ENCODE measurements at places on chromosomes 6 and 20.
A peak's percentile ranks its signal among the peaks of the same experiment; 100 is the strongest.

GRCh38 chr6:75842191-75842590 lies 93.2 kb downstream of the MYO6 start:
- DNase-seq = no peak

DNA sequence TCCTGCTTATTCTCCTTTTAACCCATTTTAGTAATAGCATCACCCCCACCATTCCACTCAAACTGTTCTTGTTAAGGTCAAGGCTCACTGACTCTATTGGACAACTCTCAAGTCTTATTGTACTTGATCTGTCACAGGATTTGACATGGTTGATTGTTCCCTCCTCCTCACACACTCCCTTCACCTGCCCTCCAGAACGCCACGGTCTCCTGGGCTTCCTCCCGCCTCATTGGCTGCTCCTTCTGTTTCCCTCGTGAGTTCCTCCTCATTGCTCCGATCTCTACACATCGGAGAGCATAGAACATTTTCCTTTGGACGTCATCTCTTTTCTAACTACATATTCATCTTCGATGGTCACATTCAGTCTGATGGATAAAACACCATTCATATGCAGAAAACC lies 55.1 kb downstream of the STMND1 start:
- no peak for DNase-seq

DNA sequence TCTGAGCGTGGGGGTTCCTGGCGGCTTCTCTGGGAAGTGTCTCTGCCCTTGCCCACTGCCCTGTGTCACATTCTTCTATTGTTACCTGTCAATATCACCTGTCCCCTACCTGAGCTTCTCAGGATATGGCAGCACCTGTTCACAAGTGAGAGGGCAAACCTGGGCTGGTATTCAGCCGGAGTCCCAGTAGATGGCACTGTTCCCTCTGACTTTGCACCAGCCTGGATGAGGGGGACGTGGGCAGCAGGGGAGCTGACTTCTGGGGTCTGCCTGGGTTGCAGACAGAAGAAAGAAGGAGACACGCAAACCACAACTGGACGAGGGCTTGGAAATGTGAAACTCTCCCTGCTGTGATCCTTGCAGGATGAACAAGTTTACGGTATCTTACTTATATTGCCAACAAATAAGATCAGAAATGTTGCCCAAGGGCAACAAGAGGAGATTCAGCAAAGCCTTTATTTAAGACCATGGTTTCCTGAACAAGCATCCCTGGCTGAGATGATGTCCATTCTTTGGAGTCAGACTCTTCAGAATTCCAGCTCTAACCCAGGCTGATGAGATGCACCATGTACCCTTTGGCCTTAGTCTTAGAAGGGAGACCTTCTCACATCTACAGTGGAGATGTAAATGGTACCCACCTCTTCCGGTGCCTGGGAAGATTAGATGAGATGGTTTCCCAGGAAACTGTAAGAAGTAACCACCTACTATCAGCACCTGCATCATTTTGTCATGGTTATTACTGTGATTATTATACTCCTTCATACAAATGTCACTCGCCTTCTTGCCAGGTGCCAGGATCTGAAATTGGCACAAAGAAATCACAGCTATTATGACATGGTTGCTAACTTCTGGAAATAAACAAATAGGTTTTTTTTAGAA lies 400.0 kb upstream of the CDH4 start:
- no peak for DNase-seq

GRCh38 chr6:13674533-13675190 lies 37.0 kb downstream of the RANBP9 start:
- no peak for DNase-seq

DNA sequence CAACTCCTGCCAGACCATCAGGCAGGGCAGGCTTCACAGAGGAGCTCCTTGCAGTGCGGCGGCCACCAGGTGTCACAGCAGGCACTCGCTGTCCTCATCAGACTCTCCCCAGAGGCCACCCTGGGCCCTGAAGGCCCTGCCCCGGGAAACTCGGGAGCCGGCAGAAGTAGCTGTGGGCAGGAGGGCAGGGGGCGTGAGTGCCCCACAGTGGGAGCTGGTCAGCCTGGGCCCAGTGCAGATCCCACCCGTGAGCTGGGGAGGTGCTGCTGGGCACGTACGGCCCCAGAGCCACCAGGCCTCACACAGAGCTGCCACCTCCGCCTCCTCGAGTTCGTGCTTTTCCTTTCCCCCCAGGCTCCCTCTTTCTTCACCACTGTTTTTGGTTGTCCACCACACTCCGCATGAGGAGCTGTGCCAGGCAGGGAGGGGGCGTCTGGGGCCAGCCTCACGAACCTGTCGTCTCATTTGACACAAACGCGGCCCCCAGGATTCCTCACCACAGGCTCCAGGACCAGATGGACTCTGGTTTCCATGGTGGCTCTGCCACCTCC lies 33.8 kb downstream of the FRMD1 start:
- DNase-seq = no peak

- no peak for DNase-seq
Measured at GRCh38 chr20:33793011-33793931, 17.9 kb upstream of the CHMP4B start.

DNA sequence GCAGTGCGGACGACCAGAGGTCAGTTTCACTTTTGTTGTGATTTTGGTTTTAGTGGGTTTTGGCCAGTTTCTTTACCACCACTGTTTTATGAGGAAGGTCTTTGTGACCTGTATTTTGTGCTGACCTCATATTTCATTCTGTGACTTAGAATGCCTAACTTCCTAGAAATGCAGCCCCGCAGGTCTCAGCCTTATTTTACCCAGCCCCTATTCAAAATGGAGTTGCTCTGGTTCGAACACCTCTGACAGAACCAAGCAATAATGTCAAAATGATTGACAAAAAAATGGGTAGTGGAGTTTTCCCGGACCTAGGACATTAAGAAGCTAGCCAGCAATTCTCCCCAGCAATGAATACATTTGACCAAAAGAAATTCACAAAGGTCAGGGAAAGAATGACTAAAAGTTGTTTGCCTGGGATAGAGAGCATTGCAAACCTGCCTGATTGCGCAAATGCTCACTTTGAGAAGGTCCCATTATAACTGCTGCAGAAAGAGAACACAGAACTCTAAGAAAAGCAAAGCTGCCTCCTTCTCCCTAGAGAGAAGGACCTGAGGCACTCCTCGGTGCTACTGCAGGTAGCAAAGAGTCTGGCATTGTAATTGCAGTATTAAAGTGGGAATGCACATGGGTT lies 288.8 kb downstream of the ADGB start:
- DNase-seq = no peak

GRCh38 chr20:44407402-44408184 lies 52.1 kb downstream of the HNF4A start:
- no peak for DNase-seq

GRCh38 chr20:64255361-64256281 lies at the start of gene PCMTD2:
Gene PCMTD2 (plus strand): TSS chr20:64255748. CDS start chr20:64259966, 4,218 bp downstream.
- peak; percentile 88 for DNase-seq

DNA sequence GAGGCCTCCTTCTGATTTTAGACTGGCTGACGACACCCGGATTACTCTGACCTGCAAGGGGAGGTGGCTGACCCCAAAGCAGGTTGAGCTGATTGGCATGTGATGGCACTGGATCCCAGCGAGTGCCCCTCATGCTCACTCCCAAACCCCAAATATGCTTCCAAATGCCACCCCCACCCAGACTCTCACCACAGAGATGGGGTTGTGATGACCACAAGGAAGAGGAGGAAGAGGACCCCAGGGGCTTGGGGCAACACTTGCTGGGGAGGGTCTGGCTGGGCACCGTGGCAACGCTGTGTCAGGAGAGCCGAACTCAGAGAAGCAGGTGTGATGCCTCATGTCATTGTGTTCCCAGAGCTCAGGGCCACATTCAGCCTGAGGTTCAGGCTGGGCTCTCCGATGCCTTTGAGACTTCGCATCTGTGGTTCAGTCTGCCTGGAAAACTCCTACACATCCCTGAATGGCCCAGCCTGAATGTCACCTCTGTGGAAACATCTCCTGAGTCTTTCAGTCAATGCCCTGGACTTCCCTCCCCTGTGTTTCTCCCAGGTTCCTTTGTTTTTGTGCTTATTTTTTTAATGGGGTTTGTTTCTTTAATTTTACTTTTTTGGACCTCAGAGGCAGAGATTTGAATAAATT lies 169.1 kb upstream of the PMEPA1 start:
- no peak for DNase-seq

GRCh38 chr6:88246654-88247053 lies 80.5 kb upstream of the CNR1 start:
- no peak for DNase-seq

- no peak for DNase-seq
Measured at GRCh38 chr6:105740946-105741645, 338.2 kb upstream of the PREP start.

- no peak for DNase-seq
Measured at GRCh38 chr6:46473881-46474280, 17.4 kb downstream of the RCAN2 start.

GRCh38 chr6:20291764-20292580 lies 79.7 kb upstream of the MBOAT1 start:
- peak; percentile 79 for DNase-seq

- no peak for DNase-seq
Measured at GRCh38 chr6:128966934-128967333, 84.0 kb downstream of the LAMA2 start.

DNA sequence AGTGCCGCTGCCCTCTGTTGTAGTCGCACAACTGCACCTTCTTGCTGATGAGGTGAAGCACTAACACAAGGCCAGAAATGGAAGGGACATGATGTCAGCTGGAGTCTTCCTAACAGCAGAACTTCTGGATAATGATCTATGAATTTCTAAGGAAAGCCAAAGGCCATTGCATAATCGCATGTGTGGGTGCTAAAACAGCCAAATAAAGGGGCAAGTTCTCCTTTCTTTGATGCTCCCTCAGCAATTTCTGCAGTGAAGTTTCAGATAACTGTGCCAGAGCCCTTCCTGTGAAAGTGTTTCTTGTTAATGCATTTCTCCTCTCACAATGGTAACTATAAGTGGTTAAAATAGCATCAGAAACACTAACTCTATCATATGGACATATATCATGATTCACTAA lies 8.0 kb upstream of the F13A1 start:
- no peak for DNase-seq

GRCh38 chr6:130262008-130262407 lies 39.3 kb upstream of the SAMD3 start:
- no peak for DNase-seq

GRCh38 chr6:123169774-123170095 lies 173.7 kb downstream of the CLVS2 start:
- DNase-seq = no peak

GRCh38 chr6:3669916-3670315 lies 81.6 kb downstream of the PXDC1 start:
- DNase-seq = no peak

GRCh38 chr6:77040568-77041195 lies 422.6 kb downstream of the HTR1B start:
- no peak for DNase-seq

DNA sequence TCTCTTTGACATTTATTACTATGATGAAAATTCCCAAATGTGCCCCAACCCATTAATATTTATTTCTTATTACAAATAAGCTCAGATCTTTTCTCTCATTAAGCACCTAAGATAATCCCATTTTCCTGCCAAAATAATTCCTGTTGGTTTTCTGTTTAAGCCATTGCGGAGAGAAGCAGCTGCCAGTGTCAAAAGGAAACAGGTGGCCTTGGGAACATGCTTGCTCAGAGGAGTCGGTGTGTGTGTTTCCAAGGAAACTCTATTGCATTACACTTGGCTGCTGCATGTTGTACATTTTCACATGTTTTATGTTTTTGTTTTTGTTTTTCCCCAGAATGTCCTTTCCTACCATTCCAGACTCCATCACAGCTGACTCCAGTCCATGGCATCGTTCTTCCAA lies 56.4 kb downstream of the CD24 start:
- no peak for DNase-seq

- DNase-seq = no peak
Measured at GRCh38 chr20:10823585-10823984, 149.8 kb upstream of the JAG1 start.

DNA sequence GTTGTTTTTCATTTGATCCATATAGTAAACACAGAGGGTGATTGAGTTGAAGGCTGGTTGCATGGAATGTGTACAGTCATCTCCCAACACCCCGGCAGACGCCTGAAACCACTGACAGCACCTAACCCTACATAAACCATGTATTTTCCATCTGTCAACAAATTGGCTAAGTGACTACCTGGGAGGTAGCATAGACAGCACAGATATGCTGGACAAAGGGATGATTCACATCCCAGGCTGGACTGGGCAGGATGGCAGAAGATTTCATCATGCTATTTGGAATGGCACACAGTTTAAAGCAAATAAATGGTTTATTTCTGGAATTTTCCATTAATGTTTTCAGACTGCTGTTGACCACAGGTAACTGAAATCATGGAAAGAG lies 4.4 kb upstream of the VIP start:
- DNase-seq = no peak

- no peak for DNase-seq
Measured at GRCh38 chr6:9507136-9507895, 907.6 kb downstream of the TFAP2A start.

- DNase-seq = no peak
Measured at GRCh38 chr20:56381501-56381900, 10.5 kb downstream of the AURKA start.

DNA sequence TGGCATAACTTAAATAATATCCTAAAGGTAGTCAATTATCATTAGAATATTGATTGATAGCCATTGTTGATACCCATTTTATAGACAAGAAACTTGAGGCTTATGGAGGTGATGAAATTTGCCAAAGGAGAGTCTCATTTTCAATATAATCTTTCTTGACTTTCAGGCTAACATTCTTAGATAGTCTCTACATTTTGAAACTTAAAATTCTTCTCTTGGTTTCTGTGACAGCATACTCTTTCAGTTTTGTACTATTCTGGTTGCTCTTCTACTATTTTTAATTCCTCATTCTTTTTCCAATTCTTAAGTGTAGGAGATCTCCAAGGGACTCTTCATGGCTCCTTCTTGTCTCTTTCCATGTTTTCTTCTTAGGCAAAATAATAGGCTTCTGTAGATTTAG lies 3.7 kb upstream of the SH3BGRL2 start:
- DNase-seq = no peak

DNA sequence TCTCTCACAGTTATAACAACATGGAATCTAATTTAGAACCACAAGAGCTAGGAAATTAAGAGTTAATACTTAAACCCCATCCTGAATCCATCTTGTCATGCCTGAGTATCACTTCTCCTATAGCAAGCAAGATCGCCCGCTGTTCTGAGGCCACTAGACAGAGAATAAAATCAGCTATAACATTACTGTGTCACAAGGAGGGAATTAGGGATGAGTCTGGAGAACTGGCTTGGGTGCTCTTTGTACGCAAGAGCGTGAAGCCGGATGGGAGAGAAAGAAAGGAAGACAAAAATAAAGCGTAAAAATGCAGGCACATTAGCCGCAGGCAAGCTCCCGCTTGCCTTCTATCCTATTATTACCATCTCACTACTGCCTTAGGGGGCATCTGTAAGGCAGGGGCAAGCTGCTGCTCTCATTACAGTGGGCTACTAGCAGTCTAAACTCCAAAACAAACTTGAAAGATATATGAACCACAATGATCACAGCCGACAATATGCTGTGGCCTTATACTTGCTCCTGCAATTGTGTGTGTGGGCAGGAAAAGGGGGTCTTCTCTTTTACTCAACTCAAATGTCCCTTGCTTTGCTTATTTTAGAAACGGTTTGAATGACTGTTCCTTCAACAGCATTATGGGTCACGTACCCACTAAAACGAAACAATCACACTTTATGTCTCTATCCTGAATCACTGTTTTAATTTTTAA lies 81.9 kb downstream of the GJA10 start:
- DNase-seq = no peak

GRCh38 chr20:48879612-48880245 lies 41.8 kb upstream of the ARFGEF2 start:
- DNase-seq = no peak
